BE2C (cell line): ENCODE measurements at places on chromosomes 5 and 9.

DNA sequence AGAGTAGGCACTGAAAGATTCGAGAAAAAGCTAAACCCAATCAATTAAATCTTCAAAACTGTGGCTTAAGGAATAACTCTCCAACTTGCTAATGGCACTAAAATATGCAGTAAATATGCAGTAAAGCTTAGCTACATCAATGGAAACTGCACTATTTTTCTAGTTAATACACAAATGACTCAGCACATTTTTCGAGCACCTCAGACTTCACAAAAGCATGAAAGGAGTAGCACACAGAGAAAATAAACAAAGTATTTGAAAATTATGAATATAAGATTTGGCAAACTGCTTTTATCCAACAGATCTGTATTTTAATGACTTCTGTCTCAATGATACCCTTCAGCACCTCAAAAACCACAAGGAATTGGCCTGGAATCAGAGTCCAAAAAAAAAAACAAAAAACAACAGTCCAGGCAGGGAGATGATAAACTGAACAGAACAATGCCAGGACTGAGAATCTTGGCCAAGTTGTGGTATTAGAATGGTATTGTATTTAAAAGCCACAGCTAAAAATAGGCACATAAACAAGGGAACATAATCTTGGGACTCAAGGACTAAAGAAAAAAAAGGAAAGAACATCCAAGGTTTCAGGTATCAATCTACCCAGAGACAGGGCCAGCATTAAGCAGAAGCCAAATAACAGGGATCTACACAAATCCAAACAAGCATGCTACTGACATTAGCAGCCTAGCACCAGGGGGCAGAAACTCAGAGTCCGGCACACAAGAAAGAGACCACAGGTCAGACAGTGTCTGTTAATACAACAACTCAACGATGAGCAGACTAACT, 21.4 kb downstream of the TMEM245 start:
- peak; percentile 11 for DNase-seq

DNA sequence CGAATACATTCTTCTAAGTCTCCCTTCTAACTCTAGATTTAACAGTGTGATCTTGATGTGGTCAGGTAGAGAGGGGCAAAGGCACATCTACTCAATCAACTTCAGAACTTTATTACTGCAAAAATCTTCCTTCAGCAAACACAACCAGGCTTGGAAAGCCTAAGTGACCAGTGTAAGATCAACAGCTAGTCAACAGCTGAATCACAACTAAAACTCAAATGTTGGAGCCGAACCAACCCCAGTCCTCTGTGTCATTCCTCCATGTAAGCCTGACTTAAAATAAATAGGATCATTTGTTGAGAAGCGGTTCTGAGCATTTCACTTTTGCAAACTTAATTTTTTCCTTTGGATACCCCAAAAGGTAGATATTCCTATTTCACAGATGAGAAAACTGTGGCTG, 352.7 kb downstream of the EBF1 start:
- no peak for DNase-seq

DNA sequence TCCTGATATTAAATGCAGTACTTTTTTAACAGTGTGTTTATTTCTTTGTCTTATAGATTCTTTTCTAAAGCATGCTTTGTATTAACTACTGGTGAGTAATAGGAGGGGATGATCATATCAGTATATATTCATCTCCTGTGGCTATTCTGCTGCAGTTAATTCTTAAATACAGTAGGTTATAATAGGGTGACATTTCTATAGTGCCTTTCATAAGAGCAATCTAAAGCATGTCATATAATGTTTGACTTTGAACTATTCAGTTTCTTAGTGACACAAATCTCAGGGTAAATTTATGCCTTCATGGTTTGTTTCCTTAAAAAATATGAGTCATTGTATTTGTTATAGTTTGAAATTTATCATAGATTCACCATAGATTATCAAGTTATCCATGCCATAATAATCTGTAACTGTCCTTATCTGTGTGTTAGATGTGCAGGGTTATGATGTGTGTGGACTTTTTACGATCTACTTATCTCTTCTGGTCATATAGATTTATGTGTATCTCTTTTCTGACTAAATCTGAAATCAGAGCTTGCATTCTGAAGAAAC, 1019.5 kb downstream of the NR2F1-AS1 start:
- no peak for DNase-seq

GRCh38 chr5:112386766-112387165, 32.3 kb downstream of the EPB41L4A start:
- DNase-seq, result no peak

GRCh38 chr9:97628668-97629067, 4.5 kb downstream of the TSTD2 start:
- DNase-seq, result no peak

GRCh38 chr9:131731644-131732043, 8.2 kb downstream of the RAPGEF1 start:
- DNase-seq, result no peak

DNA sequence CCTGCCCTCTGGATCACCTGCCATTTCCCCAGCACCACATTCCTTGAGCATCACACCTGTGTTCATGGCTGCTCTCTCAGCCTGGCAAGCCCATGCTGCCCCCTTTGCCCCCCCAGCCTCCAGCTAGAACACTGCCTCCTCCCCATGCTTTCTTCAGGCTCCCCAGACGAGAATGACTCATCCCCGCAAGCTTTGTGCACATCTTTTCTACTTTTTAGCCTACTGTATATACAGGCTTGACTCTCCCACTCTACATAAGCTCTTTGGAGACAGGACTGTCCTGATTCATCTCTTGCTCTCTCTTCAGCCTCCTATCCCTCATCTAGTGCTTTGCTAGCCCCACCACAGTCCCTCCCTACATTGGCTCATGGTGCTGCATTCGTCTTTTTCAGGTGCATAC, 19.9 kb upstream of the GLIPR2 start:
- DNase-seq, result no peak

DNA sequence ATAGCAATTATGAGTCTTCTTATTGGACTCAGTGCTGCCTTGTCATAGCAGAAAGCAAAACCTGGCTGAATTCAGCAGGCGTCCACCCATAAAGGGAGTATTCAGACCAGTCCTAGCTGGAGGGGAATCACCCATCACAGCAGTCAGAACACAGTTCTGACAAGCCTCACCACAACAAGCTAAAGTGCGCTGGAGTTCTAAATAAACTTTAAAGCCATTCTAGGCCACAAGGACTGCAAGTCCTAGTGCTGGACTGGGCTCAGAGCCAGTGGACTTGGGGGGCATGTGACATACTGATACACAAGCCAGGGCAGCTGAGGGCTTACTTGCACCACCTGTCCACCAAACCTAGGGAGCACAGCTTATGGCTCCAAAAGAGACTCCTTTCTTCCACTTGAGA, 115.3 kb upstream of the PCSK5 start:
- no peak for DNase-seq

GRCh38 chr5:67315082-67315989, 118.7 kb upstream of the CD180 start:
- no peak for DNase-seq
